ENCODE measurements at places on chromosomes 16 and 17. TPM values are rescaled to one million over a fixed set of nuclear protein-coding genes. Genes with fewer than 3 reads are reported as not detected.

The IRF8 gene
- 323 TPM for total RNA-seq

- peaks cover 2% of the 10 kb centered on the region for H3K4me1 ChIP-seq
- DNase-seq: no peak
- H3K27me3 ChIP-seq: peaks cover 6% of the 10 kb centered on the region
- no peak overlapping the region for H3K27ac ChIP-seq
- no peaks in the 10 kb centered on the region for H3K36me3 ChIP-seq
These were observed 27.3 kb downstream of the C17orf75 start for GRCh38 chr17:32314636-32315035.

DNA sequence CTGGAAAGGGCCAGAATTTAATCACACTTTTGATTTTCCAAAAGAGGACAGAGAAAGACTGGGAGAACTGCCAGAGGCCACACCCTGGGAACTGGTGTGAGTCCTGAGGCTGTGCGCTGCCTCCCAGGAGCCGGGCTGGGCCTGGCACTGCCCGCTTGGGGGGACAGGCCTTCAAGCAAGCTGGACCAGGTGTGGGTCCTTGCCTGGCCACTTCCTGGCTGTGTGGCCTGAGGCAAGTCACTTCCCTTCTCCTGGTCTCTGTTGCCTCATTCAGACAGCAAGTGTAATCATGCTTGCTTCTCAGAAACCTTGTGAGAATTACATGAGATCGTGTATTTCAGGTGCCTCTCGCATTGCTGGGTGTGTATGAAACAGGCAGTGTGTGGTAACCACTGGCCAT lies 143.0 kb downstream of the SNX29 start:
- H3K27me3 ChIP-seq: no peaks in the 10 kb centered on the region
- H3K4me3 ChIP-seq: no peak overlapping the region
- peaks cover 2% of the 10 kb centered on the region for H3K36me3 ChIP-seq
- H3K4me1 ChIP-seq: peaks cover under 1% of the 10 kb centered on the region
- no peak overlapping the region for H3K27ac ChIP-seq

GRCh38 chr16:19886073-19886941 lies 1.7 kb upstream of the GPRC5B start:
- H3K4me1 ChIP-seq: peaks cover 24% of the 10 kb centered on the region
- H3K27me3 ChIP-seq: peaks cover 21% of the 10 kb centered on the region
- no peaks in the 10 kb centered on the region for H3K36me3 ChIP-seq

GRCh38 chr17:45170931-45171337 lies 9.3 kb downstream of the HEXIM2 start:
- no peak overlapping the region for H3K4me3 ChIP-seq
- H3K4me1 ChIP-seq: peaks cover 21% of the 10 kb centered on the region
- no peaks in the 10 kb centered on the region for H3K36me3 ChIP-seq

DNA sequence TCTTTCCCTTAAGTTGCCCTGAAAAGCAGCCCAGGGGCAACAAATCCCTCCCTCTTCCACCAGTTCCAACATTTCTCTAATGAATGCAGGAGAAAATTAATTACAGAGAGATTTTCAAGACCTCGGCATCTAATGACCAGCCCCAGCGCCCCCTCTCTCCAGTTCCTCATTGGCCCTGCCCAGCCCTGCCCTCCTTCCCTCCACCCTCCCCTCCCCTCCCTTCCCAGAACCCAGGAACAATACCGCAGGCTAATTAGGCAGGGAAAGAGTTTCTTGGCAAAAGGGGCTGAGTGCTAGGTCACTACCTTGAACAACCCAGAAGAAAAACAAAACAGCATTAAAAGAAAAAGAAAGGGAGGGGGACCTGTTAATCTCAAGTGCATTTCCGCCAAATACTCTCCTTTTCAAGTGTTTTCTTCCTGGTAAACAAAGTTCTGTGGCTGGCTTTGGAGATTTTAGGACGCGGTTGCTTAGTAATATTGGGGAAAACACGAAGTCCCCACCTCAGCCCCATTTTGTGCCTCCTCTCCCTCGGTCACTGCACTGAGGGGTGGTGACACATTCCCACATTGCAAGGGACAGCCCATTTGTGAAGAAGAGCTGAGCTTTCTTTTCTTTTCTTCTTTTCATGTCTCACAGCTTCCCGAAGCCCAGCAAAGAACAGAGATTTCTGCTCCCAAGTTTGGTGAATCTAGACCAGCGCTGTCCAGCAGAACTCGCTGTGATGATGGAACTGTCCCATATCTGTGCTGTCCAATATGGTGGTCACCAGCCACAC lies 215.4 kb downstream of the SOX9 start:
- H3K36me3 ChIP-seq: no peaks in the 10 kb centered on the region
- peaks cover 22% of the 10 kb centered on the region for H3K27me3 ChIP-seq
- no peak overlapping the region for H3K4me3 ChIP-seq
- no peaks in the 10 kb centered on the region for H3K4me1 ChIP-seq
- no peak for DNase-seq

DNA sequence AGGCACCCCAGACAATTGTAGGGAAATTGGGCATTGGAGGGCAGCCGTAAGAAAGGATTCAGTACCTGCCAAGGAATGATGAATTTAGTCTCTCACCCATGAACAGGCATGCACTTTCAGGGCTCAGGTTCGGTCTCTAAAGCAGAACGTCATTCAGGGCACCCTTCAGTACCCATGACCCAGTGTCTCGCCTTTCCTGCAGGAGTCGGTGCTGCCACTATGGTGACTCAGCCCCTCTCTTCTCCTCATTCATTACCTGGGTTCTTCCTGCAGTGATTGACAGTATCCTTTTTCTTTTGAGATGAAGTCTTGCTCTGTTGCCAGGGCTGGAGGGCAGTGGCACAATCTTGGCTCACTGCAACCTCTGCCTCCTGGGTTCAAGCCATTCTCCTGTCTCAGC lies 8.4 kb downstream of the SOST start:
- peaks cover 15% of the 10 kb centered on the region for H3K27me3 ChIP-seq
- no peak for DNase-seq
- H3K36me3 ChIP-seq: no peaks in the 10 kb centered on the region

The NIP7 gene
- total RNA-seq: 36.8 TPM

The CLDN7 gene
- not detected for total RNA-seq

The HOXB6 gene
- not detected for total RNA-seq

- DNase-seq: no peak
- H3K4me3 ChIP-seq: no peak overlapping the region
- no peaks in the 10 kb centered on the region for H3K36me3 ChIP-seq
These were observed 1436.1 kb upstream of the GOT2 start for GRCh38 chr16:60170196-60170595.

DNA sequence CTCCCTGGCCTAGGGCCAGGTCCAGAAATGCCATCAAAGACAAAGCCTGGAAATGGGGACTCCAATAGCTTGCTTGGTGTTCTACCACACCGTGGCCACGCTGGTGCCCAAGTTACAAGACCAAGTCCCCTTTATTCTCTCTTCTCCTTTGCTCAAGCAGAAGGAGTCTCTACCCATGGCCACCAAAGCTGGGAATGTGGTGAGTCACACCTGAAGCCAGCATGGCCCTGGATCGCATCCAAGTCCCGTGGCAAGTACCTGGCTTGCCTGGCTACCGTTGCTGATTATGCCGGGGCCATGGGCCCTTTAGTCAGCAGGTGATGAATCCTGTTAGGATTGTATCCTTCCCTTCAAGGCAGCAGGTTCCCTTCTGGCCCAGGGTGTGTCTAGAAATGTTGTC lies 260.0 kb downstream of the HAPSTR1 start:
- H3K27ac ChIP-seq: no peak overlapping the region
- DNase-seq: no peak
- no peaks in the 10 kb centered on the region for H3K36me3 ChIP-seq
- no peaks in the 10 kb centered on the region for H3K27me3 ChIP-seq

DNA sequence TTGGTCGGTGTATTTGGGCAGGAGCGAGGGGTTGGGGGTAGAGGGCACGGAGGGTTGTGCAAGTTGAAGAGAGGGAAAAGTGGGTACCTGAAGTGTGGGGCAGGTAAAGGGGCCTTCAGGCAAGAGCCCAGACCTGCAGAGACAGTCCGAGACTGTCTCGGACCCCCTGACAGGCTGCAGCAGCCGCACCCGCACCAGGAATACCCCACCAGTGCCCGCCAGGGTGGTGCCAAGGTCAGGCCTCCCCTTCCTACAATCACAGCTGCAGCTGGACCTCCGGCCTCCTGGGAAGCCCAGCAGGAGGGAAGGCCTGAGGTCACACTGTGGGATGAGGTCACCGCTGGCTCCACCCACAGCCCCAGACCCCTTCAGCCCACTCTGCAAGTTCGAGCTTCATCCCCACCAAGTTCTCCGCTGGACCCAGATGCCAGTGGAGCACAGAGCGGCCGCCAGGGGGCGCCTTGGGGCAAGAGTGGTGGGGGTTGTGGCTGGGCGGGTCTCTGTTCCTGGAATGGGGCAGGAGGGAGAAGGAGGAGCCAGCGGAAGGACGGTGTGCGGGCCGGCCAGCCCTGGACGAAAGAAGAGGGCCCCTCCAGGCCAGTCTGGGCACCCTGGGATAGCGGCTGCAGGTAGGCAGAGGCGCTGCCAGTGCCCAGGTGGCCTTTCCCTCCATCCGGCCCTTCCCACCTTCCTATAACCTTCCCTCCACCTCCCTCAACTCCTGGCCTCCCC lies at the start of gene HSD3B7:
Gene HSD3B7, plus strand, starts transcription at position 539 of the 732 bp plus-strand sequence. CDS start 452 bp downstream, outside the sequence.
- H3K27ac ChIP-seq: no peak within 1 kb of the TSS
- H3K4me3 ChIP-seq: no peak within 1 kb of the TSS
- DNase-seq: peak; percentile 87
- H3K36me3 ChIP-seq: peaks cover 8% of the 10 kb centered on the region
- H3K4me1 ChIP-seq: no peaks in the 10 kb centered on the region

DNA sequence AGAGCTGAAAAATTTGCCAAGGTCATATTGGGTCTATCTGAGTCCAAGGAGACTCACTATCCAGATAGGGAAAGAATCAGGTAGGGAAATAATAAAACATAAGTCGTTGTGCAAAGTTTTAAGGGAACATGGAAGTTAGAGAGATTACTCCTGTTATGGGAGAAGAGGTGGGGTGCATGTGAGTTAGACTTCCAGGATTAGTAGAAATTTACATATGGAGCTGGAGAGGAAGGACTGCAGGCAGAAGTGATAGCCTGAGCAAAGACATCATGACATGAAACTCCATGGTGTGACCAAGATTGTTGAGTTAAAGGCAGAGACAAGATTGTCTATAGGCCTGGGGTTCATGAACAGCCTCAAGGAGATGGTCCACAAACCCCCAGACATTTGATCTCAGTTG lies 5.8 kb upstream of the KSR1 start:
- no peak overlapping the region for H3K4me3 ChIP-seq
- peaks cover 5% of the 10 kb centered on the region for H3K27me3 ChIP-seq
- no peak overlapping the region for H3K27ac ChIP-seq

The MAP2K4 gene
- total RNA-seq: 22.5 TPM

DNA sequence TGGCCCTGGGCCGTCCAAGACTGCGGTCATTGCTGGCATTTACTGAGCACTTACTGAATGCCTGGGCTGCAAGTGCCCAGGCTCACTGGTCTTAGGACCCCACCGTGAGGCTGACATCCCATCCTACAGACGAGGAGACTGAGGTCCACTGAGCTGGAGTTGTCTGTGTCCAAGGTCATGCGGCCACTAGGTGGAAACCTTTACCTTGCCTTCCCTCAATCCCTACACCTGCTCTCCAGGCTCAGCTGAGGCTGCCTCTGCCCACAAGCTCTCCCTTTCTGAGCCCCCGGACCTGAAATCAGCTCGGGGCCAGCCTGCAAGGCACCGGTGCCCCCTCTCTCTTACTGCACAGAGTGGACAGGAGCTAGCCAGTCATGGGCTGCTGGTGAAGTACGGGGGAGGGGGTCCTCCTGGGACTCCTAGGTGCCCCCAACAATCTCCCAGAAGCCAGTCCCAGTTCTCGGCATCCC lies 1.5 kb downstream of the CASKIN1 start:
- H3K27me3 ChIP-seq: peaks cover 26% of the 10 kb centered on the region
- H3K4me1 ChIP-seq: peaks cover 4% of the 10 kb centered on the region
- DNase-seq: peak; percentile 71
- H3K27ac ChIP-seq: no peak overlapping the region
- no peaks in the 10 kb centered on the region for H3K36me3 ChIP-seq
- no peak overlapping the region for H3K4me3 ChIP-seq

The SDR42E2 gene
- total RNA-seq: not detected

- no peak for DNase-seq
- peaks cover 51% of the 10 kb centered on the region for H3K4me1 ChIP-seq
- H3K4me3 ChIP-seq: no peak overlapping the region
These were observed 54.7 kb downstream of the CFDP1 start for GRCh38 chr16:75378616-75379015.

The DHRS7C gene
- not detected for total RNA-seq

GRCh38 chr16:67807148-67807682 lies 526 bp downstream of the TSNAXIP1 start:
- peak overlapping the region; percentile 76 for H3K27ac ChIP-seq
- H3K4me1 ChIP-seq: peaks cover 30% of the 10 kb centered on the region
- H3K27me3 ChIP-seq: no peaks in the 10 kb centered on the region
- DNase-seq: no peak

The SOX8 gene
- 1.0 TPM for total RNA-seq

- peaks cover 26% of the 10 kb centered on the region for H3K36me3 ChIP-seq
- H3K4me3 ChIP-seq: peak within 1 kb of the TSS; percentile 96
- no peaks in the 10 kb centered on the region for H3K27me3 ChIP-seq
- H3K4me1 ChIP-seq: peaks cover 69% of the 10 kb centered on the region
- H3K27ac ChIP-seq: peak within 1 kb of the TSS; percentile 97
These were observed at the start of gene RNF213 for GRCh38 chr17:80260791-80261158. Gene RNF213 (plus strand): TSS chr17:80260852. CDS start chr17:80263682, 2,830 bp downstream.

DNA sequence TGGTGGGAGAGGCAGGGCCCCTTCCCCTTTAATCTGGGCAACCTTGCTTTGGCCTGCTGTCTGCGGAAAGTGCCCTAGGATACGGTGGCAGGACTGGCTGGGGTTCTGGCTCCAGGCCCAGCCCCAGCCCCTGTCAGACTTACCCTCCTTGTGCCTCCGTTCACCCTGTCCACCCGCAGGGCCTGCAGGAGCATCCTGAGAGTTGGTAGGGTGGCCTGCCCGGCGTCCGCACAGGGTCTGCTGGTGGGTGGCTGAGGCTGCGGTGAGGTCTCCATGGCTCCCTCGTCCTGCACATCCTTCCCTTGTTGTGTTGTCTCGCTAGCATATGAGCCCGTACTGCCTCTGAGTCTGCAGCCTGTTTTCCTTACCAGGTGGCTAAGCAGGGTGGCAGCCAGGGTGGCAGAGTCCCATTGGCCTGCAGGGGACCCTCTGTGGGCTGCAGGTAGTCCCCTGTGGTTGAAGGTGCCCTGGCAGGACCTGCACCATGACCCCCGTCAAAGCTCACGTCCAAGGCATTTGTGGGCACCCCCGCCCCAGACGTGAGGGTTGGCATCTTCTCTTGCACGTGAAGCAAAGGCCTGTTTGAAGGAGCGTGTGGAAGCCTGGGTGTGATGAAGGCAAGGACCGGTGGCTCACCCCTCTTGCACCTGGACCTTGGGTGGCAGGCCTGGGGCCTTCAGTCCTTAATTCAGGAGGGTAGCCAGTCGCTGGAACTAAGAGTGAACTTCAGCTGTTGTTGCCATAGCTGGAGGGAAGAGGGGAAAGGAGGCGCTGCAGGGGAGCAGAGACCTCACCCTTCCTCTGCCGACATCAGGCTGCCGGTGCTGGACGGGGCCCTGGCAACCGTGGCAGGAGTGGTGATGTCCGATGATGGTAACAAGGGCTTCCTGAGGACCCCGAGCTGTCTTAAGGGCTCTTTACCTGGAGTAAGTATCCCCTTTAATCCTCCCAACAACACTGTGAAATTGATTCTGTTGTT lies 293.7 kb downstream of the SEC14L1 start:
- peak overlapping the region; percentile 80 for H3K4me3 ChIP-seq
- DNase-seq: no peak
- H3K4me1 ChIP-seq: peaks cover 94% of the 10 kb centered on the region
- H3K27me3 ChIP-seq: no peaks in the 10 kb centered on the region
- no peaks in the 10 kb centered on the region for H3K36me3 ChIP-seq

The PIRT gene
- total RNA-seq: not detected
